ENCODE measurements at places on chromosomes 5 and 9.

- DNase-seq, result peak; percentile 0
These were observed 343 bp downstream of the KIAA0825 start for GRCh38 chr5:94618029-94618492.

GRCh38 chr5:31397926-31398557 lies 133.9 kb downstream of the DROSHA start:
- no peak for DNase-seq

- DNase-seq, result no peak
These were observed 57.9 kb downstream of the C5orf15 start for GRCh38 chr5:133910571-133910970.

- DNase-seq, result no peak
These were observed 1.6 kb downstream of the SREK1IP1 start for GRCh38 chr5:64766941-64767340.

DNA sequence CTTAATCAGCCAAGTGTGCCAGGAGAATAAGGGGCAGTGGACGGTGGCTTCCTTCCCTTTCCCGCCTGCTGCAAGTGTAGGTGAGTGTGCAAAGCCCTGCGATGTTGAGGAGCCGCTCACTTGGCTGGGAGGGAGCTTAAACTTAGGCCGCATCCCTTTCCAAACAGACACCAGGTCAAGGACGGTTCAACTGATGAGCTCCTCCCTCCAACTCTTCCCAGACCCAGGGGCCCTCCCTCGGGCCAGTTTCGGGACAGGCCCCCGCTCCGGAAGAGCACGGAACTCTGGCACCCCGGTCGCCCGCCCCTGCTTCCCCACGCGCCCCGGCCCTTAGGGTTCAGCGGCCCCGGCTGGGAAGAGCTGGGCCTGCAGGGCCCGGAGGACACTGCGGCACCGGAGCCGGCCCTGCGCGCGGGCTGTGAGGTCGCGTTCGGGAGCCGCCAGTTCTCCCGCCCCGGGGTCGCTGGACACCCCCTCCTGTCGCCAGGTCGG lies 481 bp downstream of the MRPL36 start:
- no peak for DNase-seq

DNA sequence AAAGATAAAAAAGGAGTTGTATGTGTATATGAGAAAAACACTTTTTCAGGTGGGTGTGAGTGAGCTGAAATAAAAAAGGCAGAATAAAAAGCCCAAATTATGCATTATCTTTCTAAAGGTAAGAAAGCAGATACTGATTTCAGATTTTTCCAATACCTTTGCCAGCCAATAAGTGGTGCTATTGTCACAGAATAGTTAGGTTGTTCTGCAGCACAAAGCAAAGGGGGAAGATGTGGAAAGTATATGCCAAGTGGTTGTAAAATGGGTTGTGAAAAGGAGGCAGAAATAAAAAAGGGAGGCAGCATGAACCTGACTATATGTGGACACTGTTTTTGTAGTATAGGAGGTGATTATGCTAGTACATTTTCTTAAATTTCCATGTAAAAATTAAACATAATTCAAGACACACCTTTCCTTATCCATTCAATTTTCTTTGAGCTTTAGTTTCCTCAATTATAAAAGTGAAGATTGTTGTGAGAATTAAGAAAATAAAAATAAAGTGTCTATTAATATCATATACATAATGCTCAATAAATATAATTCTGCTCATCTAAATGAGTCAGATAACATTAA lies 106.7 kb downstream of the SMIM15 start:
- peak; percentile 2 for DNase-seq

- peak; percentile 26 for DNase-seq
These were observed 85.9 kb downstream of the SETX start for GRCh38 chr9:132268725-132269352.
